NCI-H1417 (cell line): ENCODE measurements at places on chromosomes 6 and 20.

GRCh38 chr6:31203345-31203979 is 33.0 kb upstream of the POU5F1 start:
- DNase-seq: peak; percentile 70

DNA sequence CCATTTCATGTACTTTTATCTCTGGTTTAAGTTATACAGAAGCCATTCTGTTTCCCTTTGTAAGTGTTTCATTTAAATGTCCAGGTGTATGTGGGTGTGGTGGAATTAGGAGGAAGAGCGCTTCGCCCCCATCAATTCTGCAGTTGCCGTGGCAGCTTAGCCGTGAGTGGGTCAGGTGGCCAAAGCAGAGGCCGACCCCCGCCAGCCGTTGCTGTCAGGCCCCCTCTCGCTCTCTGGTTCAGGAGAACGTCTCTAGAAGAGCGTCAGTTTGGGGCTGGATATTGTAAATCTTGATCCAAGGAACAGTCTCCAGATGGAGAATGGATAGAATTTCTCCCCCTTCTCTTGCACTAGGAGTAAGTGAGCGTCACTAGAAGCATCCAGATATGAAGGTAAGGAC is 367.4 kb downstream of the FOXA2 start:
- DNase-seq: no peak

GRCh38 chr6:157258878-157259277 is 64.4 kb downstream of the TMEM242 start:
- no peak for DNase-seq

- DNase-seq: no peak
These were observed 62.5 kb downstream of the ERMARD start for GRCh38 chr6:169813969-169814368.

DNA sequence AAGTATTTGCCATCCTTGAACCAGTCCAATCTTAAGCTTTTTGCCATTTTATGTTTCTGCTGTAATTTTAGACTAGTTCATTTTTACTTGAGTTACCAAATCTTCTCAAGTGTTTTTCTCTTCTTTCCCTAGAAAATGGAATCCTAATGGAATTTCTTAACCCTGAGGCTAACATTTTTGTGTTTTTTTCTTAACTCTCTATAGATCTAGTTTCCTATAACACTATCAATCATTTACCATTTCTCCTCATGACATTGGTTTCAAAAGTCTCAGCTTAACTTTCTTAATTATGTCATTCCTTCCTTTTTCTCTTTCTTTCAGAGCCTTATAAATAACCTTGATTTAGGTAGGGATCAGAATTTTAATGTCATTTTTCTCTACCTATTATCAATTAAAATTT is 54.8 kb downstream of the SENP6 start:
- no peak for DNase-seq

DNA sequence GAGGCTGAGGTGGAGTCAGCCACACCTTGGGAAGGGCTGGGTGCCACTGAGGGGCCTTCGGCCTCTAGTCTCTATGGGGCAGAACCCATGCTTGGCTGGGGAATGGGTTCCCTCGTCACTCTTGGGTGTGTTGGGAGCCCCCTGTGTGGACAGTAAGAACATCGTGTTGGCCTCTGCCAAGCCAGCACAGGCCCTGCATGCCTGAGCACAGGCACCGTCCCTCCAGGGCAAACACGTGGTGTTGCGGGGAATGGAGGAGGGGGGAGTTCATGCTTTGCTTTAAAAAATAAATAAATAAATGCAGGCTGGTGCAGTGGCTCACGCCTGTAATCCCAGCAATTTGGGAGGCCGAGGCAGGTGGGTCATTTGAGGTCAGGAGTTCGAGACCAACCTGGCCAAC is 63.0 kb downstream of the EZR start:
- DNase-seq: no peak

DNA sequence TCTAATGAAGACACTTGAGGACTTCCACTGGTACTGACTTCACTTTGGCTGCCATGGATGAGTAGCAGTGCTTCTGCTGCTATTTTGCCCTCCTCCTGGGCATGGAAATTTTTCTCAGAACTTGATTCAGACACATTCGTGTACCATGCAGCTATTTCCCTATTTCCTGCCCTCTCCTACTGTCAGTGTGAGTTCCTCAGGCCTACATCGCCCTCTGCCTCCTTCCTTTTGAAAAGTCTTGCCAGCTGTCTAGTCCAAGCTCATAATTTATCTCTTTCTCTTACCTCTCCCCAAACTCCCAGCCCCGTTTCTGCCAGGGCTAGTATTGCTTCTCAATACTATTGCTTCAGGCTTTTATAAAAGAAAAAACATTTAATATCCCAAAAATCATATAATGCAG is 470.2 kb downstream of the ADGRB3 start:
- no peak for DNase-seq

- DNase-seq: no peak
These were observed 30.2 kb downstream of the FAM229B start for GRCh38 chr6:112117554-112117953.

DNA sequence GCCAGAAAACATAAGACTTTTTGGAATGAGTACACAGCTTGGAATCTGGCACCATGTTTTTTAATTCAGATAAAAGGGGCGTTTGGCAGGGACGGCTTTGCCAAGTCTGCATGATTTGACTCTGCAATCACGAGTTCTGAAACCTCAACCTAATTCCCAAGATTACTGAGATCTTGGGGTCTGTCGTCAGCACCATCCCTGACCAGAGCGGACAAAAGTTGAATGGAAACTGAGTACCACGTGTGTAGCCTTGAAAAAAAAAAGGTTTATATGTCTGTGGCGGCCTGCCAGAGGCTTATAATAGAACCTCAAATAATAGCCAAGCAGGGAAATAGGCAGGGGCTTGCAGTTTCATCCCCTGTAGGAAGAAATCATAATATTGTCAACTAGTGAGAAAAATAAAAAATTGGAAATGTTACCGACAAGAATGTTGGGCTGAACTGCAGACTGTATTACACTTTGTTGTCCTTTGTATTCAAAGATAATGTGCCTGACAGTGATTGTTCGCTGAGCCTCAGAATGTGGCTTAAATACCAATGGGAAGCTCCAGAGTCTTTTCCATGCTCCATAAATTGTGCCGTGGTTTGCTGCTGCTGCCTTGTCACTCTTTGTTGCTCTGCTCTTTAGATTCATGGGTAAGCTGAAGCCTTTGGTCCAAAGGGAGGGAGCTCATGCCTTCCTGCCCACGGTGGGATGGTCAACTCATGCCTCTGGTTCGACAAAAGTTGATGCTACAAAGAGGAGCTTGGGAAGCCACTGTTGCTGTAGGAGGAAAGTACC is 118.8 kb upstream of the ARID1B start:
- DNase-seq: no peak

- DNase-seq: no peak
These were observed 650.0 kb downstream of the KIF16B start for GRCh38 chr20:15923030-15923776.

DNA sequence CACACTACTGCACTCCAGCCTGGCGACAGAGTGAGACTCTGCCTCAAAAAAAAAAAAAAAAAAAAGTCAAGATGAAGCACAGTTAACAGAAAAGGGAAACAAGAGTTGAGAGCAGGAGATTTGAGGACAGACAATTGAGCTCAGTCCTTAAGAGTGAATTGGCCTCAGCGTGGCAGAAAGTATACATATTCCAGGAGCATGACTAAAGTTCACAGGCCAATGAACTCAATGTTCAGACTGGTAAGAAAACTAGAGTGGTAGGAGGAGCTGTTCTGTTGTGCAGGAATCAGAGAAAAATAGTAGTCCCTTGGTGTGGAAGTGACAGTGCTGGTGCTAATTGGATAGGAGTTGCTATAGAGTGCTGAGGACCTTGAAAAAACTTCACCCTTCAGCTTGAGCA is 60.0 kb downstream of the NRN1 start:
- no peak for DNase-seq

DNA sequence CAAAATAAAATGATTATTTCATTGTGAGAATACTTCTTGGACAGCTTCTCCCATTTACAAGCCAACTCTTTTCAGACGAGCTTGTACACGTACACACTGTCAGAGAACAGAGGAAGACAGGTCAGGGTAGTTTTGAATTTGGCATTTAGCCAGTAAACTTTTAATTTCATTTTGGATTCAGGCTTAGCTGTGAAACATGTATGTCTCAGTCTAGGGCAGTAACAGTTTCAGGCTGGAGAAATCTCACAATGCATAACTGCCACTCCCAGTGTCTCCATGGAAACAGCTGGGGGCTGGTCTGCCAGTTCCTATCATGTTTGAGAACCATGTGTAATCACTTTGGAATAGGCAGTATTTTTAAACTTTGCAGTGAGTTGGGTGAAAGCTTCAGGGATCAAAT is 22.0 kb upstream of the QKI start:
- peak; percentile 37 for DNase-seq

- DNase-seq: peak; percentile 10
These were observed 990 bp downstream of the BPI start for GRCh38 chr20:38304845-38305447.

DNA sequence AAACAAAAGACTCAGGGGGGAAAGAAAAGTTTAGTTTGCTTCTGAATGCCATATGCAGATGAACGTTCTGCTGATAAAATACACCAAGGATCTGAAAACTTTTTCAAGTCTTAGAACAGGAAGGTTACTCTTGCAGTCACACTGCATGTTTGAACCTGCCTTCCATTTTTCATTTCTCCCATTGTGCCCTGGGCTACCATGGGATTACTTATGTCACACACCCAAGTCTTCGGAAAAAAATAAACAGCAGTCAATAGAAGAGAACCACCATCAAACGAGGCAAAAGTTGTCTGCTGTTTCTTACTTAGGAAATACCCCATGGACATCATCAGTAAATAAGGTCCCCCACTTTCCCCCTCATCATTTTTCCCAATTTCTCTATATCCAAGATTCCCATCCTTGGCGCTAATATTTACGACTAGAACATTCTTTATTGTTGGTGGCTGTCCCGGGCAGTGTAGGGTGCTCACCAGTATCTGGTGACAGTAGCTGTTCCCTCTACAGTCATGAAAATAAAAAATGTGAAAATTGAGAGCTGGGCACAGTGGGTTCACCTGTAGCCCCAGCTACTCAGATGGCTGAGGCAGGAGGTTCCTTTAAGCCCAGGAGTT is 202.5 kb downstream of the BCAS1 start:
- DNase-seq: no peak

- DNase-seq: peak; percentile 40
These were observed 141.5 kb upstream of the PDE7B start for GRCh38 chr6:135710042-135710441.

DNA sequence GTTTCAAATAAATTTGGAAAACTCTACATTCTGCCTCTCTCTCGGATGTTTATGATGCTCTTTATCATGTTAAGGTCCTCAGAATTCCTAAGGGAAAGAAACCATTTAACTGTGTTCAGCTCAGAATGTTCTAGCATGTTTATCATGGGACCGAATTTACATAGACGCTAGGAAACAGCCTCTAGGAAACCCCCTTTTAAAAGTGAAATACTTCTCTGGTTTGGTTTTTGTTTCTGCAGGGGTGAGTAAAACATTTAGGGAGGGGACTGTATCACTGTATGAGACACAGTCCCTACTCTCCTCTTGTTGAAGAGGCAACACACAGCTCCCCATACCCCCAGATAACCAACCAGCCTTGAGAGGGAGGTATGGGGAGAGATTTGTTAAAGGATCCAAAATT is 267.6 kb upstream of the SUPT3H start:
- DNase-seq: no peak

DNA sequence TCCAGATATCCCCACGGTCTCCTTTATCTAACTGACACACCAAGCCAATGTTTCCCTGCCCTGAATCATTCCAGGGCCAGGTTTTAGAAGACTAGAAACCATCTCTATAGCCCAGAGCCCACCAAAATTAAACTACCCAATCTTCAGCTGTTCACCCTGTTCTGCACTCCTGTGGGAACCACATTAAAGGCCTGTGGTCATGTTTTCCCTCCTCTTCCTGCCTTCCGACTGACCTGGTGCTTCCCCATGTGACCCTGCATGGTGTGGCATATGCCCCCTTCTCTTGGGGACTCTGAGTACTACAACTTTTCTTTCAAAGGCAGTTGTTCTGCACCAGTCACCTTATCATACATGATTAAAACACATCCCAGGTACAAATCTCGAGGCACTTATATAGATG is 155.0 kb downstream of the TMEM200A start:
- no peak for DNase-seq

- DNase-seq: no peak
These were observed 19.4 kb downstream of the TINAG start for GRCh38 chr6:54327631-54328030.

DNA sequence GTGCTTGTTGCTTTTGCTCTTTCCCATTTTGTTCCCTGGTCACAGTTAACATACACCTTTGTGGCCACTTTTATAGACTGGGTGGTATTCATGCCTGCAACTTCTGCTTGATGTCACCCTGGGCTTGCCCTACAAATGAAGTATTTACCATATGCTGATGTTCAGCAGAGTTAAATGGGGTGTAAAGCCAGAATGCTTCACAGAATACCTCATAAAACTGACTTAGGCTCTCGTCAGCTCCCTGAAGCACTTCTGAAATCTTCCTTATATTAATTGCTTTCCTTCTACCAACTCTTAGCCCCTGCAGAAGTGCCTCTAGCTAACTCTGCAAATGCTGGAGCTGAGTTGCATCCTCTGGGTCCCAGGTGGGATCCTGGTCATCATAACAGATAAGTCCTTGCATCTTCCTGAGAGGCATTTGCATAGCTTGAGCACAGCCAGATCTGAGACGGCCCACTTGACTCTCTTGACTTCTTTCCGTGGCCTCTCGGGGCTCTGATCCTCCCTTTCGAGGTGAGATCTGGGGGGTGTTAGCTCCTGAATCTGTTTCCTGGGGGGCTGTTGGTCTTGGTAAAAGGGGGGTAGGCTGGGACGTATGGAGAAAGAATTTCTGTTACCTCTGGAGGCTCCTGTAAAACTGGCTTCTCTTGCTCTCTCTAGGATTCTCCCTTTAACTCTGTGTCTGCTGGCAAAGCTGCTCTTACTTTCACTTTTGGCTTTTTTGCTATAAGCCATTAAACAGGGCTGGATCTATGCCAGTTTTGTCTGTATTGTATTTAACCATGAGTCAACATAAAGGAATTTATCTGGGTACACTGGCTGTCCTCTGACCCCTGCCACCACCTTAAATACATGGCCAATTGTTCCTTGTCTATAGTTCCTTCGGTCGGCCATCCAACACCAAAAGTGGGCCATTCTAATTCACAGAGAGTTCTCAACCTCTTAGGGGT is 223.0 kb upstream of the SYNCRIP start:
- DNase-seq: peak; percentile 2

GRCh38 chr6:23446469-23446967 is 679.5 kb upstream of the NRSN1 start:
- peak; percentile 32 for DNase-seq

DNA sequence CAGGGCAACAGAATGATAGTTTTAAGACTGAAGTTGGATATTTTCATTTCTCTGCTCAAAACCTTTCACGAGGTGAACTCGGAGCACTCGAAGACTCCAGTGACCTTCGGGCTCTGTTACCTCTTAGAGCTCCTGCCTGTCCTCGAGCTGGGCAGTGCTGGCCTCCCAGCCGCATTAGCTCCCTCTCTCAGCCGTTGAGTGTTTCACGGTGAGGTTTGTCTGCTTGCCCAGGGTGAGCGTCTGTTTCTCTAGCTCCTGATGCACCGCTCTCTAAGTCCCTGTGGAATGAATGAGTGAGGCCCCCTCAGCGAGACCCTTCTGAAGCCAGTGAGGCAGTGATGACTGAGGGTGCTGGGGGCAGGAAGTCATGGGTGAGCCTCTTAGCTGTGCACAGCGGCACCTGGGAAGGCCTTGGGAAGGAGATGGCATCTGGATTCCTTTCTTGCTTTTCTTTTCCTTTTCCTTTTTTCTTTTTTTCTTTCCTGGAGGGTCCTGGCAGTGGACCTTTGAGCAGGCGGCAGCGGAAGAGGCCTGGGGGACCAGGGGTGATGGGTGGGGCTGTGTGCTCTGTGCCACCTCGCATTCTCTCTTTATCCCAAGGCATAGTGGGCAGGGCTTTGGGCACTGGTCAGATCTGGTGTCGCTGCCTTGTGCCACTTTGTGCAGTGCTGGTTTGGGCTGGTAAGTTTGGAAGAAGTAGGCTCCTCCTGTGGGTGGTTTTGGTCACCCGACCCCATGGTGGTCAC is 2.2 kb downstream of the PSMG4 start:
- DNase-seq: no peak
